ENCODE measurements at places on chromosomes 2 and 18.

GRCh38 chr18:36419900-36420531 lies 122.5 kb downstream of the FHOD3 start:
- DNase-seq = peak; percentile 32

DNA sequence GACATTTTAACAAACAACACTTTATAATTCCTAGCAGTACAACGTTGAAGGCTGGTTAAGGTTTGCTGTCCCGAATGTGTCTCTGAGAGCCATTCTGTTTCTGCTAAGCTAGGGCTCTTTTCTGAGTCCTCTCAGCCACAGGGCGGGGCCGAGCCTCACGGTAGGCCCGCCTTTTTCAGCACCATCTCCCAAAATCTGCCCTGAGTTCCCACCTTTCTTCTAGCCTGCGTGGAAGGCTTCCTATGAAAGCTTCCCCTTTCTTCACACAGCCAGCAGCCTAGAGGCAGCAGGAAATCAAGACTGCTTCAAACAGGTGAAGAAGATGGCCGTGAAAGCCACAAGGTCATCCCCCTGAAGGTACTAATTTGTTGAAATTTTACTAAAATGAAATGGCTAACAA lies 255.5 kb downstream of the CDH2 start:
- DNase-seq = no peak

DNA sequence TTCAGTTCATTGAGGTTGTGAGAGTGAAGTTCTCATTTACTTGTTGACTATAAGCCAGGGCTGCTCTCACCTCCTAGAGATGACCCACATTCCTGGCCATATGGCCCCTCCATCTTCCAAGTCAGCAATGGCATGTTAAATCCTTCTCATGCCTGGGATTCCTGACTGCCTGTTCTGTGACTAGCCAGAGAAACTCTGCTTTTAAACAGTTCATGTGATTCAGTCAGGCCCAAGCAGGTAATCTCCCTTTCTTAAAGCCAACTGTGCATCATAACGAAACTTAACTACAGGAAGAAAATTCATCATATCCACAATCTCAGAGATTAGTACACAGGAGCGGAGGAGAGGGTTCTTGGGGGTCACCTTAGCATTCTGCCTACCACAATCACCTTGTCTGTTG lies 11.5 kb downstream of the DPP4 start:
- DNase-seq = no peak

- DNase-seq = no peak
Measured at GRCh38 chr2:143850084-143850483, 669.8 kb downstream of the ZEB2 start.

GRCh38 chr18:63146828-63147409 lies 172.7 kb downstream of the BCL2 start:
- no peak for DNase-seq

Measured in SHP77 (cell line).